ENCODE measurements at places on chromosomes 13 and 19.

GRCh38 chr13:83153848-83154247, 728.4 kb downstream of the SLITRK1 start:
- no peaks in the 10 kb centered on the region for H3K4me1 ChIP-seq
- H3K27me3 ChIP-seq, result no peaks in the 10 kb centered on the region
- H3K4me3 ChIP-seq, result no peak overlapping the region
- DNase-seq, result no peak
- H3K36me3 ChIP-seq, result no peaks in the 10 kb centered on the region

GRCh38 chr19:51529301-51529700, 2.2 kb downstream of the SIGLEC6 start:
- H3K4me1 ChIP-seq, result no peaks in the 10 kb centered on the region
- H3K4me3 ChIP-seq, result no peak overlapping the region
- no peak for DNase-seq
- H3K27ac ChIP-seq, result no peak overlapping the region

- H3K4me3 ChIP-seq, result no peak overlapping the region
- no peak overlapping the region for H3K27ac ChIP-seq
- peaks cover 7% of the 10 kb centered on the region for H3K4me1 ChIP-seq
- DNase-seq, result peak; percentile 90
These were observed 2.5 kb downstream of the ATP5F1D start for GRCh38 chr19:1243768-1244692.

GRCh38 chr19:5826531-5827341, 12.8 kb downstream of the FUT6 start:
- no peak for DNase-seq
- H3K27me3 ChIP-seq, result peaks cover 7% of the 10 kb centered on the region
- peak overlapping the region; percentile 45 for H3K27ac ChIP-seq
- peak overlapping the region; percentile 91 for H3K4me3 ChIP-seq
- H3K4me1 ChIP-seq, result no peaks in the 10 kb centered on the region
- H3K36me3 ChIP-seq, result no peaks in the 10 kb centered on the region

DNA sequence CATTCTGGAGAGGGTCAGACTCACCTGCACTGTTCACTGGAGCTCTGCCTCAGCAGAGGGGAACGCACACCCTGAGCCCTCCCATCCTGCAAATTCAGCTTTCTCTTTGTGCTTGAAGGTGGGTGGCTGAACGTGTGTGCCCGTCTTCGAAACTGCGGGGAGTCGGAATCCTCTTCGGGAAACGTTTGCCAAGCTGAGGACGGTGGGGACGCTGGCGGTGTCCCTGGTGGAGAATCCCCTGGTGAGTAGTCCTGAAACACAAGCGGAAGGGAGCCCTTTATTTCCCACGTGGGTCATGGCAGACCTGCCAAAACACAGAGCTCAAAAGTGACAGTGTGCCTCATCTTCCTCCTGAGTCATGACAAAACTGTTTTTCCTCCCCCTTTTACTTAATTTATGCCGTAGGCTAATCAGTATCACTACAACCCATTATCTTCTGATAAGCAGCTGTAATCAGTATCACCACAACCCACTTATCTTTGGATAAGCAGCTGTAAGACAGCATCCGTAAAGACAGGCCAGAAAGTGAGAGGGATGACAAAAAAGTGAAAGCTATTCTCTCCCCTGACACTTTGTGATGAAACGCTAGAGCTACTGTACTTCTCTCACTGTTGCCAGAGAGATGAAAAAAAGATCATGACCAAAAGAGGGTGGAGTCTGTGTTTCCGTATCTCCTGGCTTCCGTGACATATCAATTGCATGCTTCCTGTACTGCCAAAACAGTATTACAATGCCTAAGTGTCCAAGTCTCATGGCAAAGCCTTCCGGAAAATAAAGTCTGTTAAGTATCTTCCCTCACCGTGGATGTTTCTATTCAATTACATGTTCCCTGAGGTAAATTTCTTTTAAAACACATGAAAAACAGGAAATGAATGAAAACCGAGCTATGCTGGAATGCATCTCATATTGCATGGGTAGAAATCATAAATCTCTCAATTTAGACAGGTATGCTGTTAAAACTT, 155.5 kb downstream of the TBC1D4 start:
- peak overlapping the region; percentile 81 for H3K4me3 ChIP-seq
- DNase-seq, result peak; percentile 20
- H3K27ac ChIP-seq, result peak overlapping the region; percentile 96
- peaks cover 2% of the 10 kb centered on the region for H3K27me3 ChIP-seq
- H3K36me3 ChIP-seq, result no peaks in the 10 kb centered on the region

DNA sequence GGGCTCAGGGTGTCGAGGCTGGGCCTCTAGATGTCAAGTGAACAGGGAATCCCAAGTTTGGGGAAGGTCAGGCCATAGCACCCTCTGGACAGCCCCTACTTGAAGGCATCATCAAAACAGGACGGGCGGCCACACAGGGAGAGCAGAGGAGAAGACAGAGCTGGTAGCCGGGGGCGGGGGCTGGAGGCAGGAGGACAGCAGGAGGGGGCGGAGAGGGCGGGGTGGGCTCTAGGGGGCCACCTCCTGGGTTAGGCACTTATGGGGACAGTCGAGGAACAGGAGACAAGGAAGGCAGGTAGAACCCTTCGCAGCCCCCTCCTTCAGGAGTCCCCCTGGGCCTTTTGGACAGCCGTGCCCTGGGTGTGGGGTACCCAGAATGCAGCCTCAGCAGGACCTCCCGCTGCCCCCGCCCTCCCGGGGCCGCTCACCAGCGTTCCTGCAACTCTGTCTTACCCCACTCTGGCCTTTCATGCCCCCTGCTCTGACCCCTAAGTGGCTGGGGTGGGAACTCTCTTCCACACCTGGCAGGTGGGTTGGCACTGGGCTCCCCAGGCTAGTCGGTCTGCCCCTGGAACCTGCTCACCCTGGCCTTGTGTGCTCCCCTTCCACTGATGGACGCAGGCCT, 5.8 kb downstream of the SSBP4 start:
- no peak for DNase-seq
- H3K4me1 ChIP-seq, result peaks cover 4% of the 10 kb centered on the region
- H3K4me3 ChIP-seq, result no peak overlapping the region
- H3K27ac ChIP-seq, result no peak overlapping the region
- H3K27me3 ChIP-seq, result peaks cover 25% of the 10 kb centered on the region

DNA sequence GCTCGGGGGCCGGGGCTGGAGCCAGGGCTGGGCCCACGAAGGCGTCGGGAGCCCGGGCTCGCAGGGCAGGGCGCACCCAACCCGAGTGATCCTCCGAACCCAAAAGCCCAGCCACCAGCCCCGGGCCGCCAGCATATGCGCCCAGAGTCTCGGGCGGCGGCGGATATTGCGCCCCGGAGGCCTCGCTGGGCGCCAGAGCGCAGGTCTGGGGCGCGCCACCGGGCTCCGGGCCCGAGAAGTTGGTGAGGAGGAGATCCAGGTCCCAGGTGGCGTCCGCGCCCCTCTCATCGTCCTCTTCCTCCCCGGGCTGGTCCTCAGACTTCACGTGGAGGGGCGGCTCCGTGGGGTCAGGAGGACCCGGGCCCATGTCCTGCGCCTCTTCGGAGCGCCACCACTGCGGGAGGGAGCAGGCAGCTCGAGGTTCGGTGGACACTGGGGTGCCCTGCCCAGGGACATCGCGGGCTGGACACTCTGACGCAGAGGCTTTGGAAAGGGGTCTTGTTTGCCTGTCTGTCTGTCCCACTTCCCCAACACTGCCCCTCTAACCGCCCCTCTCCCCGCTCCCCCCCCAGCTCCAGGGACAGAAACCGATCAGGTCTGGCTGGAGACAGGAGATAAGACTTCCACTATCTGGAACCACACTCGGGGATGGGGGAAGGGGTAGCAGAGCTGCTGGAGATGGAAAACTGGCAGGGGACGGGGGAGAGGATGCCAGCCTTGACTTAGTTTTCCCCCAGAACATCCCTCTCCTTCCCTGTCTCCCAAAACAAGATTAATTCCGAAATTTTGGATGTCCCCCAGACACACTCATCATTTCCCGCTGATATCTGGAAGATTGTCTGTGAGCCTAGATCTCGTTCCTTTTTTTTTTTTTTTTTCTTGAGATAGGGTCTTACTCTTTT, 1.0 kb downstream of the KLF1 start:
- peaks cover 15% of the 10 kb centered on the region for H3K27me3 ChIP-seq
- peaks cover 6% of the 10 kb centered on the region for H3K36me3 ChIP-seq
- peak overlapping the region; percentile 89 for H3K4me3 ChIP-seq
- H3K4me1 ChIP-seq, result peaks cover 6% of the 10 kb centered on the region
- H3K27ac ChIP-seq, result no peak overlapping the region

GRCh38 chr19:1455002-1455335, 5.0 kb downstream of the APC2 start:
- peaks cover 21% of the 10 kb centered on the region for H3K27me3 ChIP-seq
- peaks cover 5% of the 10 kb centered on the region for H3K36me3 ChIP-seq
- H3K4me1 ChIP-seq, result no peaks in the 10 kb centered on the region
- no peak overlapping the region for H3K4me3 ChIP-seq

All from endothelial cell (in vitro differentiated cells).